GM23248 (cell line): ENCODE measurements at places on chromosomes 11 and 22. TPM values are rescaled to one million over a fixed set of nuclear protein-coding genes. Genes with fewer than 3 reads are reported as not detected.

ADORA2A gene
- 0.54 and 0.89 TPM in 2 replicates for total RNA-seq

MAP6 gene
- total RNA-seq: 5.2 and 9.9 TPM in 2 replicates

SH3BP1 gene
- total RNA-seq: 2.4 and 9.9 TPM in 2 replicates

GRCh38 chr11:35061516-35062440 is 77.2 kb upstream of the CD44 start:
- DNase-seq: peak; percentile 34

DNA sequence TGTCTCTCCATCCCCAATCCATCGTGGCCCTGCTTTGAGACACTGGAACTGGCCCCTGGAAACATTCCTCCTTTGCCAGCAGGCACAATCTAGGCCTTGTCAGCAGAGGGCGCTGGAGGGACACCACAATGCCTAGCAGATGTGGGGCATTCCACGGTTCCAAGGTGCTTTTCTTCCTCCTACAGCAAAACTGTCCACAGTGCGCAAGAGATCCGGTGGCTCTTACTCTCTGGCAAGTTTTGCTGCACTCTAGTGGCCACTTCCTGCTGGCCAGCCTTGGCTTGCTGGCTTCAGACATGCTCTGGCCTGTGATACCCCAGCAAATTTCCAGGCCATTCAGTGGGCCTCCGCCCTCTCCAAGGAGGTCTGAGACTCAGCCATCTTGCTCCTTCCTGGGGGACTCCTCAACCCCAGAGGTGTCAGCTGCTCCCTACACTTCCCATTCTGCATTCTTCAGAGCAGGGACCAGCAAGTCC is 17.1 kb upstream of the RBM4B start:
- peak; percentile 97 for DNase-seq

DNA sequence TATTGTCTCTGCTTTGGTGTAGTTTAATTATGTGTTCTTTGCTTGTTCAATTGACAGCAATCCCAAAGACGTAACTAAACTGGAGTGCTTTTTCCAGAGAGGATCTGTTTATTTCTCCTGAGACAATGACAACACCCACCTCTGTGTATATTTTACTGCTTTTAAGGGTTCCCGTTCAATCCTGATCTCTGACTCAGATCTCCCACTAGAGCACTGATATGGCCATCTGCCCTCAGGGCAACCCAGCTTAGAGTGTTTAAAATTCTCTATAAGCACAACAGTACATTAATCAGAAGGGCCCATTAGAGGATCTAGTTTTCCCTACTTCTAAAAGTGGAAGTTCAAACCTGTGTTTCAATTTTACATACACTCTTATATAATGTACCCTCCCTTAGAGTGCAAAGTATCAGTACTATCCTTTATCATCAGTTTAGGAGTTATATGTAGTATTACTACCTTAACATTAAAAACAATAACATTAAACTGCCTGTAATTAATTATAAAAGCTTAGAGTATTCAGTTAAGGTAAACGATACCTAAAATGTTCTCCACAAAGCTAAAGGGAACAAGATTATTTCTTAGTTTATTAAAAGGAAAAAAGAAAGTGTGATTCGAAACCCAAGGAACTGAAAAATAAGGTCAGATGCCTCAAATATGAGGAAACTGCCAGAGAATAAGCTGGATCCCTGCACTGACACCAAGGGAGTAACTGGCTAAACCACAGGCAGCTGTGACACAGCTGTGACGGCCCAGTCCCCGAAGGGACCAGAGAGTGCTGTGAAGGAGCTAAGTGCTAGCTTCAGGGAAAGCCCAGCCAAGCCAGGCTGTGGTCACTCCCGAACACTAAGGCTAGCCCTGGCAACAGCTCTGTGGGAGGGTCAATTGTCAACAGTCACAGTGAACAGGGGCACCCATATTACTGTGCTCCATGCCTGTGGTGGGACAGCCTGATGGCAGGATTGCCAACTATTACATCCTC is 15.2 kb downstream of the UFD1 start:
- DNase-seq: peak; percentile 90

DNA sequence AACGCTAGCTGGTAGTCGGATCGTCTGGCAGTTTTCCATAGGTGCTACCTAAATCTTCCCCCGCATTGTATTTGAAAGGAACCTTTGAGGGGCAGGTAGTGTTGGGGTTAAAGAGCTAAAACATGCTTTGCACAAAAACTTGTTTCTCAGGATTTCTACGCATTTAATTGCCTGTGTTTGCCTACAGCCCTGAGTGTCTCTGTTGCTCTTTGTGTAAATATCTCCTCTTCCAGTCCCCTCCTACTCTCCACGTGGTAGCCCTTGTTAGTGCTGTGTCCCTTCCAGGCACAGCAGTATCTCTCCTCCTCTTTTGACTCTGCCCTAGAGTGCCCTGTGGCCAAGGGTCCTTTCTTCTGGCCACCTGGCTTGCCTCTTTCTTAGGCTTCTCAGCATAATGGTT is 81.7 kb downstream of the BARX2 start:
- DNase-seq: no peak

- peak; percentile 85 for DNase-seq
These were observed 328.1 kb upstream of the MPPED2 start for GRCh38 chr11:30914143-30914762.
